Natural killer cell (primary cell): ENCODE measurements at places on chromosomes 7 and 10. TPM values are rescaled to one million over a fixed set of nuclear protein-coding genes. Genes with fewer than 3 reads are reported as not detected.

Gene SLC13A4
- total RNA-seq: not detected

Gene LMBR1
- 66.1 TPM for total RNA-seq

DNA sequence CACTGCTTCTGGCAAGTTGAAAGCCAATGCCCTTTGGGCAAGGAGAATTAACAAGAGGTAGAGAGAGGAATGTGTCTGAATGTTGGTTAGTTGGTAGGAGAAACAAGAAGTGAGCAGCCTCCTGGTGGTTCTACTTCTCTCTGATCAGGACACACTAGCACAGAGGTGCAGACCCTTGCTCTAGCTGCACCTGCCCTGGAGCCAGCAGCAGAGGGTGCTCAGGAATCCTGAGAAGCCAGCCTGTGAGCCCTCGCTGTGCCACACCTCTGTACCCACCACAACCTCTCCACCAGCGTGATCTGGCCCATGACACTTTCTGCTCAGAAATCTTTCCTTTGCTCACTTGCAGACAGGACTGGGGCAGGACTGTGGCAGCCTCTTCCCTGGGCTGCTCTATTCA lies 364.7 kb downstream of the RPS24 start:
- H3K4me3 ChIP-seq: no peak overlapping the region
- no peaks in the 10 kb centered on the region for H3K36me3 ChIP-seq
- no peak for DNase-seq
- no peak overlapping the region for H3K27ac ChIP-seq
- no peaks in the 10 kb centered on the region for H3K4me1 ChIP-seq
- H3K27me3 ChIP-seq: no peaks in the 10 kb centered on the region

GRCh38 chr10:46284286-46285229 lies 2.2 kb upstream of the ANTXRL start:
- peak overlapping the region; percentile 41 for H3K4me3 ChIP-seq
- peak; percentile 54 for DNase-seq
- peaks cover 6% of the 10 kb centered on the region for H3K27me3 ChIP-seq
- H3K27ac ChIP-seq: no peak overlapping the region
- H3K4me1 ChIP-seq: peaks cover 17% of the 10 kb centered on the region

DNA sequence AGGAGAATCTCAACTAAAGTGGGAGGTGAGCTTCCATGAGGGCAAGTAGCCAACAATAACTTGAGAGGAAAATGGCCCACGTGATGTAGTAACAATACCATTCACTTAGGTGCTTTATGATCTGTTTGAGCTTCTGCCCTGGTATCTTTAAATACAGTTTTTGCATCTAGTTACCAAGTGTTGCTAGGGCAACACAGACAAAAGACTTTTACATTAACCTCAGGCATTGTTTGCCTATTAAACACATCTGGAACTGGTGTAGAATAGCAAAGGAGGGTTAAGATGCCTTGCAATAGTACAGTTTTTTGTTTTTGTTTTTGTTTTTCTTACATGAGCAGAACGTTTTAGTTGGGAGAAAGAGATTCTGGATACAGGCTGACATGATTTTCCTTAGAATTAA lies 97.7 kb upstream of the MTPN start:
- no peak overlapping the region for H3K27ac ChIP-seq
- no peak for DNase-seq
- H3K36me3 ChIP-seq: no peaks in the 10 kb centered on the region
- H3K27me3 ChIP-seq: no peaks in the 10 kb centered on the region

DNA sequence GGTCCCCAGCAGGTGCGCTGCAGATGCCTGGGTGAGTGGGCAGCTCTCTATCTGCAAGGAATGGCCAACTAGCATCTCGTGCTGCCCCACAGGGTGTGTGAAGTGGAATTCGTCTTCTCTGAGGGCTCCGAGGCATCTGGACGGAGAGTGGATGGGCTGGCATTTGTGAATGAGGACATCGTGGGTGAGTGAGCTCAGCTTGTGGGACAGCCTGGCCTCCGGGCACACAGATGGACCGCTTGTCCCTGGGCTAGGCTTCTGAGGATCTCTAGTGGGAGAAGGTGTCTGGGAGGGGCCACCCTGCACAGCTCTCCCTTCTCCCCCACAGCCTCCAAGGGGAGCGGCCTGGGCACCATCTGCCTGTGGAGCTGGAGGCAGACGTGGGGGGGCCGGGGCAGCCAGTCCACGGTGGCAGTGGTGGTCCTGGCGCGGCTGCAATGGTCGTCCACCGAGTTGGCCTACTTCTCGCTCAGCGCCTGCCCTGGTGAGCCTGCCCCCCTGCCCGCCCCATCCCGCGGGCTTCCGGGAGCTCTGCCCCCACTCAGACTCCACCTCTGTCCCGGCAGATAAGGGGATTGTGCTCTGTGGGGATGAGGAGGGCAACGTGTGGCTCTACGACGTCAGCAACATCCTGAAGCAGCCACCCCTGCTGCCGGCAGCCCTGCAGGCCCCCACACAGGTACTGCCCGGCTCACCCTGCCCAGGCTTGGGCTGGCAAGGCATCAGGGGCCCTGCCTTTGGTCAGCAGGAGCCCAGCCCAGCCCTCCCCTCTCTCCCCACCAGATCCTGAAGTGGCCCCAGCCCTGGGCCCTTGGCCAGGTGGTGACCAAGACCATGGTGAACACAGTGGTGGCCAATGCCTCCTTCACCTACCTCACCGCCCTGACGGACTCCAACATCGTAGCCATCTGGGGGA lies 6.3 kb downstream of the POLR2J start:
- H3K4me3 ChIP-seq: no peak overlapping the region
- H3K36me3 ChIP-seq: peaks cover 26% of the 10 kb centered on the region
- no peak for DNase-seq
- H3K27ac ChIP-seq: no peak overlapping the region
- no peaks in the 10 kb centered on the region for H3K27me3 ChIP-seq
- H3K4me1 ChIP-seq: no peaks in the 10 kb centered on the region

- H3K36me3 ChIP-seq: no peaks in the 10 kb centered on the region
- no peaks in the 10 kb centered on the region for H3K27me3 ChIP-seq
- peak; percentile 22 for DNase-seq
- H3K4me1 ChIP-seq: peaks cover 19% of the 10 kb centered on the region
- H3K4me3 ChIP-seq: no peak overlapping the region
- H3K27ac ChIP-seq: no peak overlapping the region
Measured at GRCh38 chr7:144821067-144821466, 14.8 kb downstream of the TPK1 start.

DNA sequence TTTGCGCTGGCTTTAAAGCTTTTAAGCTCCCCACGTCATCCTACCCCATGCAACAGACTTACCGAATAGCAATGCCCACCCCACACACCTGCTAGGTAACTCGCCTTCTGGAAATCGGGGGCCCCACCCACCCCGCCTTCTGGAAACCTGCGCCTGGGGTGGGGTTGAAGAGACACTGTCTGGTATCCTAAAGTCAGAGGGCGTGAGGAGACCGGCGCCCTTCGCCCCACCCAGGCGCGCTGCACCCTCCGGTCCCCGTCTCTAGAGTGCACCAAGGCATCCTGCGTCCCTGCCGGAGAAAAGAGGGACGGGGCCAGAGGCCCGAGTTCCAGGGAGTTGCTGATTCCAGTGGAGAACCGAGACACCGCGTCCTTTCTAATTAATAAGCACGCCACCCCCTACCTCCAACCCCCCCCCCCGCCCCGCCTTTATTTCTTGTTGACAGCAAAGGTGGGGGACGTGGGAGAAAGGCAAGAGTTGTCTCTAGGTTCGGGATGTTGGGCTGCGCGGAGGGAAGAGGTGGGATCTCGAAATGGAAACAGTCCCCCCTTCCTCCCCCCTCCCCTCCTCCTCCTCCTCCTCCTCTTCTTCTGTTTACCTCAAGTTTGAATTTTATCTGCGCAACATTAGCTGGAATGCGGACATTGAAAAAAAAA lies 220.9 kb upstream of the MKLN1 start:
- H3K4me3 ChIP-seq: peak overlapping the region; percentile 95
- no peaks in the 10 kb centered on the region for H3K27me3 ChIP-seq
- peaks cover 36% of the 10 kb centered on the region for H3K4me1 ChIP-seq
- peak overlapping the region; percentile 93 for H3K27ac ChIP-seq
- H3K36me3 ChIP-seq: peaks cover 7% of the 10 kb centered on the region

- no peaks in the 10 kb centered on the region for H3K36me3 ChIP-seq
- no peak overlapping the region for H3K4me3 ChIP-seq
- no peak overlapping the region for H3K27ac ChIP-seq
- no peaks in the 10 kb centered on the region for H3K27me3 ChIP-seq
- DNase-seq: no peak
- no peaks in the 10 kb centered on the region for H3K4me1 ChIP-seq
Measured at GRCh38 chr10:29922892-29923291, 136.5 kb downstream of the JCAD start.

DNA sequence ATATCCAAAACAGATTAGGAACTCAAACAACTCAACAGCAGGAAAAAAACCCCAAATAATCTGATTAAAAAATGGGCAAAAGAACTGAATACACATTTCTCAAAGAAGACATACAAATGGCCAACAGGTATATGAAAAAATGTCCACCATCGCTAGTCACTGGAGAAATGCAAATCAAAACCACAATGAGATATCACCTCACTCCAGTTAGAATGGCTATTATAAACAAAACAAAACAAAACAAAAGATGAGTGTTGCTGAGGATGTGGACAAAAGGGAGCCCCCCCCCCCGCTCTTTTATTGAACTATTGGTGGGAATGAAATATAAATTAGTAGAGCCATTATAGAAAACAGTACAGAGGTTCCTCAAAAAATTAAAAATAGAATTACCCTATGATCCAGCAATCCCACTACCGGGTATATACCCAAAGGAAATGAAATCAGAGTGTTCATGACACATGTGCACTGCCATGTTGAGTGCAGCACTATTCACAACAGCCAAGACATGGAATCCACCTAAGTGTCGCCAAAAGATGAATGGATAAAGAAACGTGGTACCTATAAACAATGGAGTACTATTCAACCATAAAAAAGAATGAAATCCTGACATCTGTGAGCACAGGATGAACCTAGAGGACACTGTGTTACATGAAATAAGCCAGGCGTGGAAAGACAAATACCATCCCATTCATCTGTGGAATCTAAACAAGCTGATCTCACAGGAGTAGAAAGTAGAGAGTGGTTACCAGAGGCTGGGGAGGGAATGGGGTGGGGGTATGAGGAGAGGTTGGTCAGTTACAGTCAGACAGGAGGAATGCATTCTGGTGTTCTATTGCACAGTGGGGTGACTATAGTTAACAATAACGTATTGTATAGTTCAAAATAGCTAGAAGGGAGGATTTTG lies 78.1 kb upstream of the RHEB start:
- no peaks in the 10 kb centered on the region for H3K27me3 ChIP-seq
- no peak overlapping the region for H3K4me3 ChIP-seq
- H3K4me1 ChIP-seq: no peaks in the 10 kb centered on the region
- no peak for DNase-seq
- H3K27ac ChIP-seq: no peak overlapping the region

DNA sequence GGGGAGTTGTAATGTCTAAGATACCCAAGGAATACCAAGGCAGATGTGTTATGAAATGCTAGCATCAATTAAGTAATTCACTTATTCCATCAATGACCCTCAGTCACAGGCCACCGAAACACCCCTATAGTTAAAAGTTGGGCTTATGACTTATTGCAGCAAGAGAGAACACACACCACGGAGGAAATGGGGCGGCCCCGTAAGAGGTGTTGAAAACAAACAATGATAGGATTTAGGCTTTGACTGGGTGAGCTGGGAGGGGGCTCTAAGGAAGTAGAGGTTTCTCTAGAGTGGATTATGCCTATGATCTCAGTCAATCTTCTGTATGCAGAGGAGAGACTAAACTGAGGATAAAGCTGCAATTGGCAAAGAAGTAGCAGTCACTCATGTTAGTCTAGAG lies 45.4 kb upstream of the PRKCQ start:
- H3K27me3 ChIP-seq: no peaks in the 10 kb centered on the region
- no peak overlapping the region for H3K27ac ChIP-seq
- H3K36me3 ChIP-seq: no peaks in the 10 kb centered on the region
- no peak for DNase-seq
- H3K4me1 ChIP-seq: no peaks in the 10 kb centered on the region
- H3K4me3 ChIP-seq: no peak overlapping the region

DNA sequence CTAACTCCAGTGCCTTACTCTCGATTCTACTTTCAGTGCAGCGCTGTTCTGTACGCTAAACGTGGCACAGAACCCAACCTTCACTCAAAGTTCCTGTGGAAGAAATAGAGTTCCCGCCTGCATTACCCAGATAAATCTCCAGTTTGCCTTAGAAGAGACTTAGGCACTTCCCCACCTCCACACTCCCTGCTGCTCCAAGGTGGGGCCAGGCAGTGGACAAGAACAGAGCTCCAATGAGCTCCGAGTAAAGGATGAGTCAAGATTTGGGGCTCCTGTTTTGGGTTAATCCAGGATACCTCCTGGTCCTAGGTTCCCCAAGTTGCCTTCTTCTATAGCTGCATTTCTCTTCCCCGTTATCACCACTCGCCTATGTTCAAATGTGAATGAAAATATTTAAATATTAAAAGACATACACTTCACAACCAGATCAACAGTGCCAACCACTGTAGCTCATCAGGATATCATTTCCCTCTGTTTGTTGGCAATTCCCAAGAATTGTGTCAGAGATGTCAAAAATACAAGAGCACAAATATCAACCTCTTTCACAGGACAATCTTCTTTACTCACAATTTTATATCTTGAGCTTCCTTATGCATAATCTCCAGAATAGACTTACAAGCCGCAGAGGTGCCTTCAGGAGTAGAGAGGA lies 48.0 kb downstream of the MALSU1 start:
- DNase-seq: no peak
- no peaks in the 10 kb centered on the region for H3K36me3 ChIP-seq
- no peaks in the 10 kb centered on the region for H3K27me3 ChIP-seq
- no peak overlapping the region for H3K27ac ChIP-seq
- H3K4me1 ChIP-seq: peaks cover 6% of the 10 kb centered on the region
- no peak overlapping the region for H3K4me3 ChIP-seq

DNA sequence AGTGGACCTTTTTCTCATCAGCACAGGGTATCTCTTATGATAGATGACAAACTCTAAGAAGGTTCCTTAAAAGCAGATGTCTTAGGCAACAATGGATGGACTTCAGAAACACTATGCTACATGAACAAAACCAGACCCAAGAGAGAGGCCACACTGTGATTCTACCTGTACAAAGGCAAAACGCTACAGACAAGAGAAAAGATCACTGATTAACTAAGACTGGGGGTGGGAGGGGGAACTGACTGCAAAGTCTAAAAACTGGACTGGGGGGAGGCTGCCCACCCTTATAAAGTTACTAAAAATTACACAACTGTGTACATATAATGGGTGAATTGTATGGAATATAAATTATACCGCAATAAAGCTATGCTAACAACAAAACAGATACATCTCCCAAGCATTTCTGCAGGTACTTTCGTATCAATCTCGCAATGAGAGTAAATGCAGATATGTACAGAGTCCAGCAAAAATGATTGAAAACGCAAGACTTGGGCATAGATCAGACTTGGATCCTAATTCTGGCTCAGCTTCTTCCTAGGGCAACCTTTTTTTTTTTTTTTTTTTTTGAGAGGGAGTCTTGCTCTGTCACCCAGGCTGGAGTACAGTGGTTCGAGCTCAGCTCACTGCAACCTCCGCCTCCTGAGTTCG lies 179.7 kb downstream of the FAM107B start:
- no peaks in the 10 kb centered on the region for H3K27me3 ChIP-seq
- no peak overlapping the region for H3K27ac ChIP-seq
- DNase-seq: no peak
- H3K4me3 ChIP-seq: no peak overlapping the region
- H3K36me3 ChIP-seq: peaks cover 31% of the 10 kb centered on the region
- H3K4me1 ChIP-seq: peaks cover 18% of the 10 kb centered on the region

GRCh38 chr10:112295853-112296830 lies 12.9 kb downstream of the TECTB start:
- no peaks in the 10 kb centered on the region for H3K27me3 ChIP-seq
- no peaks in the 10 kb centered on the region for H3K36me3 ChIP-seq
- no peaks in the 10 kb centered on the region for H3K4me1 ChIP-seq
